ENCODE measurements at places on chromosomes 3 and 15.

DNA sequence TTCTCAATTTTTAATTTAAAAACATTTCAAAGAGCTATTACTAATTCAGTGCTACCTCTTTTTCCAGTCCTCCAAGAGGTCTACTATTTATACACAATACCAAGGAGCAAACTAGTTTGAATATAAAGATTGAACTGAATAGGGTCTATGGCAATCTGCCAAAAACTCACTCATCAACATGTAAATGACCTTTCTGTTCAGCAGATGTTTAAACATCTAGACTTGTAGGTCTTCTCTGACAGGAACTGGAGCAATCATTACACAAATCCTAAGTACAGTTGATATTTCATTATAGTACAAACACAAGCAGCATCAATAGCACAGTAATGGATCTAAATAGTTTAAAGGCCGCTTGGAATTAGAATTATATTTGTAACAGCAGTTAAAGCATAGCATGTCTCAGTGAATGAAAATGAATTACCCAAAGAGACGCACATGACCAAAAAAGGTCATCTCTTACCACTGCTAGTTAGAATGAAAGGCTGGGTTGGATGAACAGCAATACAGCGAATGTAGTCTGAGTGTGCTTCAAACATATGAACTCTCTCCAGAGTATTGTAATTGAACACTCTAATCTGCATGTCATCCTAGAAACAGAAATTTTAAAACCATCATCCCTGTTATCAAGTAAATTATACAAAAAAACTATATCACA is 10.7 kb downstream of the COPB2 start:
- no peak for DNase-seq

DNA sequence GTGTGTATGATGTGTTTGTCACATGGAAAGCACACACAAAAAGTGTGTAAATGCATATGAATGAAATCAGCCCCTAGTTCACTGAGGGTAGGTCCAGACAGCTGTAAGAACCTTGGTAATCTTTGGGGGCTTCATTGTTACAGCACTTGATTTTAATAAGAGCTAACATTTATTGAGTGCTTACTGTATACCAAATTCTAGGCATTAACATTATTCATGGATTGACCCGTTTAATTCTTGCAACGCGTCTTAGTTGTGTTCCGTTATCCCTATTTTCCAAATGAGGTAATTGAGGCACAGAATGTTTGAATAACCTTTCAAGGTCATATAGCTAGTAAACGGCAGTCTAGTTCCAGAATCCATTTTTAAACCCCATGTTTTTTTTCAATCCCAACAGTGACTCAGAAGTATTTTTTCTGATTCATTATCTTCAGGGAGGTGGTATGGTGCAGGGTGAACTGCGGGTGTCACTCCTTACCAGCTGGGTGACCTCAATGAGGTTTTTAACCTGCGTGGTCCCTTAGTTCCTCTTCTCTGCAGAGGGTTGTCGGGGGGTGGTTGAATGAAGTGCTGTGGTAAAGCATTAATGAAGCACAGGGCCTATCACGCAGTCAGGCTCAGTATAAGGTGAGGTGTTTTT is 14.2 kb downstream of the RAB8B start:
- no peak for DNase-seq

- no peak for DNase-seq
Measured at GRCh38 chr15:78090422-78091063, 1.8 kb upstream of the SH2D7 start.

- DNase-seq: no peak
Measured at GRCh38 chr3:54171509-54171908, 49.2 kb downstream of the CACNA2D3 start.

GRCh38 chr15:39461536-39462130 is 119.2 kb upstream of the THBS1 start:
- DNase-seq: no peak

DNA sequence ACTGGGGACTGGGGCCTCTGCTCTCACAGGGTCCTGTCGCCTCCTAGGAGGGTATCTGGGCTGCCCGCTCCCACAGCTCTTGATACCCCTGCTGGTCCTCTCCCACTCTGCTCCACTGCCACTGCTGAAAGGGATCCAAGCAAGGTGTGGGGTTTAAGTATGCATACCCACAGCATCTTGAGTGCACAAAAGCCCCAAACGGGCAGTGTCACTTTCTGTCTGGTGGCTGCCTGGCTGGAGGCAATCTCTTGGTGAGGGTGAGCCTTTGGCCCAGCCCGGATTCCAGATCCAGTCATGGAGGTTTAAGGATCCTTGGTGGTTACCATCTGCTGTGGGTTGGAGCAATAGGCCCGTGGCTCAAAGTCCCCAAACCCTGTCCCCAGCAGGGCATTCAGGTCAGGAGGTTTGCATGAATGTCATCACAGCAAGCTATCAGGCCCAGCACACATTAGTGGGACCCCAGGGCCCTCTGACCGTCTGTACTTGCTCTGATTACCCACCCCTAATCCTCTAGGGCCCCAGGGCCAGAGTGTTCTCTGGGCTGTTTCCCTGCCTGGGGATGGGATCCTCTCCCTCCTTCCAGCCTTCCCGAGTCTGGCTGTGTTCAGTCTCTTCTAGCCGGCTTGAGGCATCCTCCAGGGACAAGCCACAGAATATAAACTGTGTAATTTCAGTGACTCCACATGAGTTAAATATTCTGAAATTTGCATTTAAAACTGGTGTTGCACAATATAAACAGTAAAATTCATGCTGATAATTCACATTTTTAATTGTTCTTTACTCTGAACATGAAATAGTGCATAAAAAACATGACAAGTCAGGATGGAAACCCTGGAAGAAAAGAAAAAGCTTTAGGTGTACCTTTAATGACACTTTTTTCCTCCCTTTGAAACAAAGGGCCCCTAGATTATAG is 4.9 kb upstream of the TJP1 start:
- no peak for DNase-seq

GRCh38 chr15:55033574-55033973 is 163.2 kb downstream of the RSL24D1 start:
- DNase-seq: no peak

DNA sequence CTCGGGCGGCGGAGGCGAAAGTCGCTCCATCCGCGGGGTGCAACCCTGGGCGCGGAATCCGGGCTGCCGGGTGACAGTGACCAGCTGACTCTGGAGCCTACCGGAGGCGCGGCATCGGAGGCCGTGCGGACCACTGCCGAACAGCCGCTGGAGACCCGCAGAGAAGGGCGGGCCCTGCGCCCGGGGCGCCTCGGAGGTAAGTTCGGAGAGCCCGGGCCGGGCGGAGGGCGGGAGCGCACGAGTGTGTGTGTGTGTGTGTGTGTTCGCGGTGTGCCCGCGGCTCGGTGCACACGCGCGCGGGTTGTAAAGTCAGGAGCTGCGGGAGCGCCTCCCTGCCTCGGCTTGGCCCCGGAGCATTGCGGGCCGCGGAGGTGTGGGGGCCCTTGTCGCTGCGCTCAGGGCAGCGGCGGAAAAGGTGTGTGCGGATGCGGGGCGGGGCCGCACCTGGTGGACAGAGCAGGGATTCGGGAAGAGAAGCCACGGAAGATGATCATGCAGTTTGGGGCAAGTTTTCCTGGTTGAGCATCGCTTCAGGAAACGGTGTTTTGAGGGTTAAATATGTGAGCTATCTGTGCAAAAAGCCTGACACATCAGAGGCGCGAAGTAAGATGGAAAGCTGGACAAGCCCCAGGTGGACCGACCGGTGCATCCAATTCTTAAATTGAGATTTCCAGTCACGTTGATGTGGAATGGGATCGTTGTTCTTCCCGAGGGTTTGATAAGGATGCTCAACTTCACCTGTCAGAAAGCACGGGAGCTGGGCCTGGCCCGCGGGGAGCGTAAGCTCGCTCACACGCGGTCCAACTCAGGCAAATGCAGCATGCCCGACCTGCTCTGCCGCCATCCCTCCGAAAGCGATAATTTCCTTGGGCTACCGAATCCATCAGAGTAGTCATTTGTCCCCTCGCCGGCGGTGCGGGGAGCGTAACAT is 474 bp downstream of the MINAR1 start:
- no peak for DNase-seq

DNA sequence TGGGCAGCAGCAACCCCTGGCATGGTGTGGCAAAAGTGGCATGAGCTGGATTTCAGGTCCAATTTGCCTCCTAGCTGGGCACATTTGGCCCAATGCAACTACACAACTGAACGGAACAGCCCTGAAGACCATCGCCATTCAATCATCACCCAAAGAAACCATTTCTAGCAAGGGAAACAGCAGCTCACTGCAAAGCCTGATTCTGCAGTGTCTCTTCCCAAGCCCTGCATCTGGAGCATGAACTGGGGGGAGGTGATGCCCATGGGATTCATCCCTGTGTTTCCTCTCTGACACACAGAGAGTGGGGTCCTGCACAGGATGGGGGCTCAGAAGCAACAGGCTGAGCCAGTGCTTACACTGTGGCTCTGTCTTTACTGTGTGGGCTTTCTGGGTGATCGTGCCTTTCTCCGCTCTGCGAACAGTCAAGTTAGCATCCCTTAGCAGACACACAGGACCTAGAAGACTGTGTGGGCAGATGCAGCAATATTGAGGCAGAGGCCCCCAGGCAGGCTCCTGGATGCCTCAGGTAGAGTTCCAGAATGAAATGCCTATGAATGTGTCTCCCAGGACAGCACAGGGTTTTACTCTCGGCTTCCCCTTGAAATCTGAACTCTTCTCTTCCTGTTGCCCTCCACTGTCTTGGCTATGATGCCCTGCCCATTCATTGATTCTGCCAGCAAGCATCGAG is 91.1 kb upstream of the ALDH1A3 start:
- no peak for DNase-seq

GRCh38 chr3:86104154-86104553 is 886.8 kb downstream of the VGLL3 start:
- DNase-seq: no peak

DNA sequence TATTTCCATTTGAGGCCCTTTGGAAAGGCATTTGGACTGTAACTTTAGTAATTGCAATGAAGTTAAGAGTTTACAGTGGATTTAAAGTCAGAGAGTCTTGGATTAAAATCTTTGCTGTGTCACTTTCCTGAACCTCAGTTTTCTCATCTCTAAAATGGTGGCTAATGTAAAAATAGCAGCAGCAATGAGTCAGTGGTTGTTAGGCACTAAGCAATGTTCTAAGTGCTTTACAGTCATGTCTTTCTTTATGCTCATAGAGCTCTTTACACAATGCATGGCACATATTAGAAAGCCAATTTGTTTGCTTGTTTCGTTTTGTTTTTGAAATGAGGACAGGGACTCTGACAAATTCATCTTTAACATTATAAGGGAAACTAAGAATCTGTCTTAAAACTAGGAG is 222.7 kb upstream of the DNAJC19 start:
- no peak for DNase-seq

DNA sequence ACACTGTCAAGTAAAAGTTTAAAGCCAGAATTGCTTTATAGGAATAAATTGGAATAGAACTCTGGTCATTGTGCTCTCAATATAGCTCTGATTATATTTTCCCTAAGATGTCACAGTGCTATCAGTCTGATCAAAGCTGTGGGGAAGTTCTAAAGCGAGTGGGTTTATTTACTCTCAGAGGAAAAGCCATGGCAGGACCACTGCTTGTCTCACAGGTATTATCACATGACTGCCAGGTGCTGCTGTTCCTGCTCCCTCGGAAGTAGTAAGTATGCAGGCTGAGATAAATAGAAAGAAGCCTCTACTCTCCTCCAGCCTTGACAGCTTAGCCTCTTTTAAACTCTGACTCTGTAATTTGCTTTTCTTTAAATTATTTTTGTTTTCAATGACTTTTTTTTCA is 49.1 kb upstream of the UTS2B start:
- no peak for DNase-seq

GRCh38 chr15:60679256-60679655 is 200.3 kb upstream of the ICE2 start:
- DNase-seq: no peak

GRCh38 chr15:39242345-39242744 is 338.5 kb upstream of the THBS1 start:
- no peak for DNase-seq

DNA sequence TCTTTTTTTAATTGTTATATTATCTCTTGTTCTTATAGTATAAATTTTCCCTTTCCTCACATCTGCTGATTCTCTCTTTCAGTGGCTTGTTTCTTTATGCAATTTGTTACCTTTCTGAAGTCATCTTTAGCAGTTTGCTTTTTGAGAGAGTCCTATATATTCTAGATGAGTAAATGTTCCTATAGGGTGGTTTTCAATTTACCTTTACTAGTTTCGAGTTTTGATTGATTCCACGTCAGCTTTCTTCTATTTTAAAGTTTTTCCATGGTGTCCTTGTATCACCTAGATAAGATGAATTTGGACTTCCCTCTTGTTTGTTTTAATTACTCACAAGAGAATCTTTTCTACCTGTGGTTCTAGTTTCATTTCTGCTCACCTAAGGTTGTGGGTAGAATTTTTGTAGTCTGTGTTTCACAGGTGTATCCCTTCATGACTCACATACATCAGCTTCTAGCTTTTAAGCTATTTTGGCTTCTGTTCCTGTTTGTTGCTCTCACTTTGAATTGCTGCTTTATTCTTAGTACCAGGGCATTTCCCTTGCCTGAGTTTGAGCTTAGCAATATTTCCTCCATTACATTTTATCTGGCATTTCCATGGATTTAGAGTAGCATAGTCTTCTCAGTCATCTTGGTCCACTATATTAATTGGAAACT is 6.4 kb downstream of the TEX9 start:
- no peak for DNase-seq

DNA sequence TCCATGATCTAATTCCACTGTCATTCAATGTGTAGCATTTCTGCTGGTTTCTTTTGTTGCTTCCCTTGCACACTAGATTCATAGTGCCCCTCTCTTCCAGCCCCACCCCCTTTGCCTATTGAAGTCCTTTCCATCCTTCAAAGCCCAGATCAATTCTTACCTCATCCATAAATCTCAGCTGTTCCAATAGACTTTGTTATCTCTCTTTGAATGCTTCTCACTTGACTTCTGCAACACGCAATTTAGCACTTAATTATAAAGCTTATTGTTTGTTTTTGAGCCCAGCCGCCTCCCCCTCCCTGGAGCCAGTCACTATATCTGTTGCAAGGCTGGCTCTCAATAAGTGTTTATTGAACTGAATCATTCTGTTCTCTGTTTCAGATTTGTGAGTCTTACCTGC is 174.6 kb upstream of the TBL1XR1 start:
- no peak for DNase-seq

DNA sequence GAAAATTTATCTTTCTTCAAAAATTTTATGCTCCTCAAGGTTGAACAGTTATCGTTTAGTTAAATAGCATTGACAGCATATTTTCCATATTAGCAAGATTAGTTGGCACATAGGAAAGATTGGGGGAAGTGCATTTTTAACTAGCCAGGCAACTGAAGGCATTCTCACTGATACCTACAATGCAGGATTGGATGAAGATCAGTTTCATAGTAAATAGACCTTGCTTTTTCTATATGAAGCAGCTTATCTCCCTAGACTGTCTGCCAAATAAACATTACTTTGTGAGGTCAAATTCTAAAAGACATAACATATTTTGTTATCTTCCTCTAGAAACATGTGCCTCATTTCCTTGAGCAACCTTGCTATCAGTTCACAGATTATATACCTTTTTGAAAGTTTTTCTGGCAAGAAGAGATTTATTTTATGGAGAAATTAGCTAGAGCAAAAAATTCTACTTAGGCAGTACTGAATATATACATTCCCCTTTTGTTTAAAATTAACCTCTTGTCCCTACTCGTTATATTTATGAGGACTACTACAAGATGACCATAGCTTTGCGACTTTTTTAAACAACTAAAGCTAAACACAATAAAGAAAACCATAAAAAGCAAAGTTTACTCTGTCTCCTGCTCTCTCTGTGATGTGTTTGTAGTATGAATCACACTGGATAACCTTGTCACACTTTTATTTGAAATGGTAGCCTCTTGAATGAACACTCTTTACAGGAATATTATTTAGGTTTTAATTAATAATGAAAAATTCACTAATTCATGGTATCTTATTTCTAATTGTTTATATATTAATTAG is 654.9 kb upstream of the TBL1XR1 start:
- no peak for DNase-seq
